ENCODE measurements at places on chromosomes 2 and 18.

- DNase-seq, result peak; percentile 93
Measured at GRCh38 chr2:106192752-106193689, 1.1 kb downstream of the UXS1 start.

DNA sequence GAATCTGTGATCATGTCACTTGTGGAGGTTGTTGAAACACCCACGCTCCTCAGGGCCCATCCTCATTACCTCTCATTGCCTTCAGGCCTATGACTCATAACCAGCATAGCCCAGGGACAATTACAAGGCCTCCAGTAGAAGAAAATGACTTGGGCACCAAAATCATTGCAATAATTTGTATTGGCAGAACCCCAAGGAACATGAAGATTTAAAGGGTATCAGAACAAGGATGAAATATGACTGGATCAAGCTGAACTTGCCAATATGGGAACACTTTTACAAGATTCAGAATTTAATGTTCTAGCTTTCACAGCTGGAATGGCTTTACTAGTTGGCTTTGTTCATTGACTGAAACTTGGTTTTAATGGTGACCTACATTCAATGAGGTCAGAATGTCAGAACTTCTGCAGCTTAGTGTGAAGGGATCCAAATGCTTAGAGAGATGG lies 156.4 kb downstream of the COPS8 start:
- no peak for DNase-seq

DNA sequence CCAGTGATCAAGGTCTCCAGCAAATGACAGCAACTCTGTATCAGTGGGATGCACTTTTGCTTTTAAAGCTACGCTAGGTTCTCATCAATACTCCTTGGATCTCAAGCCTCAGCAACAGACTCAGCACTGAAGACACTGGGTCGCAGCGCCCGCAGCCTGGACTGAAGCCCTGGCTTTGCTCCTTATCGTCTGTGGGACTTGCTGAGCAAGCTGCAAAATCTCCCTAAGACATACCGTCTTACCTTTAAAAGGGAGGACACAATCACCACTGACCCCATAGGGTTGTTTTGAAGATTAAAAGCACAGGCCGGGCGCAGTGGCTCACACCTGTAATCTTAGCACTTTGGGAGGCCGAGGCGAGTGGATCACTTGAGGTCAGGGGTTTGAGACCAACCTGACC lies 8.1 kb downstream of the CYB5A start:
- DNase-seq, result no peak

DNA sequence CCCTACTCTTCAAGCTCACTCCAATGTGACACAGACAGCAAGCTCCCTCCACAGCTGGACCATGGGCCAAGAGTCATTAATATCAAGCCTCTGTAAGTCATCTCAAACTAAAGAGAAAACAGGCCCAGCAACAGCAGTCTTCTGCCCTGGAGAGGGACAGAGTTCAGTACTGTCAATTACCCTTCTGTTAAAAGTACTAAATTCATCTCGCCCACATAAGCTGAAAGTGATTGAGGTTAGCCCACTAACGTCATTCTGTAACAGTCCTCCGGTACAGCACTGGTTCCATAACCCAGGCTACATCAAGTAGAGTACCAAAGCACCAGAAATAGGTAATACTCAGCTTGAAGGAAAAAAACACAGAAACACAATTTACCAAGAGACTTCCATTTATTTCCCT lies 25.9 kb downstream of the THADA start:
- DNase-seq, result no peak

DNA sequence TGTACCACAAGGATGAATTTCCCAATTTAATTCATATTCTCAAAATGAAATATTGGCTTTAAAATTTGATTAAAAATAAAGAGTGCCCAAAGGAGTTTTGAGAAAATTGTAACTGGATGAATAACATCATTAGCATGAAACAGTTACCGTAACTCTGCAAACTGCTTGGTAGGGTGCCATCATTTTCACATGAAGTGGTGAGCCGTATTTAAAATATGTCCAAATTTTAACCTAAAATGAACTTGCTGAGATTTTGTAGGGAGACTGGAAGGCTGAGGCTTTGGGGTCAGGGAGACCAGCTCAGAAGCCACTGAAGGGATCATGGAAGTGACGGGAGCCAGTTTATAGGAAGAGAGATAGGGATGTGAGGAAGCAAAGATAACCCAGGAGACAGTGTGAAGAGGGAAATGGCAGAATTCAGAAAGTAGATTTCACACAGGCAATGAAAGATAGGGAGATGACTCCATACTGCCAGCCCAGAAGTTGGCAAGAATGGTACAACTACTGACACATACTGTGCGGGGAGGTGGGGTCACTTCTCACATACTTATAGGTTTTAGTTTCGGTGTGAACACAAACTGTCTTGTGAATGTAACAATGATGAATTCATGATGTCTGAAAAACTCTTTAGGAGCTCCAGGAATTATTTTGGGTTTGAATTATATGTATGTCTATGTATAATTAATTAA lies 53.8 kb downstream of the EFEMP1 start:
- DNase-seq, result no peak

GRCh38 chr2:73212448-73213176 lies 1.4 kb upstream of the SMYD5 start:
- peak; percentile 43 for DNase-seq

DNA sequence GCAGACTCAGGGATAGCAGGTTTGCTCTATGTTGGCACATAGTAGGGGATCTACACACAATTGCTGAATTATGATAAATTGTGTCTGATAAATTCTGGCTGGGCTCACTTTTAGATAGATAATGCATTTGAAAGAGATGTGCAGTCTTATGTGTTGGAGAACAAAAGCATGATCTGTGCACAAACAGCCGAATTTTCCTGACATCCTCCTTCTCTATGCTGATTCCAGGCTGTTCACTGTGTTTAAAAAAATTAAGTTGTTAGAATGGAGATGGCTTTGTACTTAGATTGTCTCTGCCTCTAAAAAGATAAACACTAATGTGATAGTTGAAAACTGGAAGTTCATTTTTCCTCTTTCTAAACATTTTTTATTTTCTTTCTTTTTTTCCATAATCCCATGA lies 2.1 kb downstream of the CERS6 start:
- no peak for DNase-seq

- DNase-seq, result no peak
Measured at GRCh38 chr2:240563951-240564560, 3.9 kb downstream of the DUSP28 start.
